ENCODE measurements at places on chromosomes 3 and 15. TPM values are rescaled to one million over a fixed set of nuclear protein-coding genes. Genes with fewer than 3 reads are reported as not detected.

GRCh38 chr15:60568301-60568742 lies 89.4 kb upstream of the ICE2 start:
- no peak for DNase-seq

GRCh38 chr15:27499719-27500118 lies 528.7 kb downstream of the GABRG3 start:
- no peak for DNase-seq

GRCh38 chr15:59828861-59829260 lies 139.7 kb upstream of the BNIP2 start:
- DNase-seq = no peak

DNA sequence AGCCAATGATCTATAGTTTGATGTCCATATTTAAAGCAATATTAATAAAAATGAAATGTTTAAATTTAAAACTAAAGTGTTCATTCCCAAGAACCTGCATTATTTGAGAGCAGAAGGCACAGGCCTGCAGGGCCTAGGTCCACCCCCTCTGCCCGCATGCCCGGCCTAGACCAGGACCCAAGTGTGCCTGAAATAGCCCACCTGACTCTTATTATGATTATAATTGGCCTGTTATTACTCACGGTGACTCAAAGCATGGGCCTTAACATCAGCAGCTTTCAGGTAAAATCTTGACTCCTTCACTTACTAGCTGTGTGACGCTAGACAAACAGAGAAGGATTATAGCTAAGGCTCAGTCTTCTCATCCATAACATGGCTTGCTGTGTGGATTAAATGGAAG lies 128.8 kb downstream of the PLCL2 start:
- DNase-seq = no peak

GRCh38 chr3:71380096-71380495 lies 203.4 kb downstream of the FOXP1 start:
- no peak for DNase-seq

- DNase-seq = no peak
Observed at GRCh38 chr15:33328106-33328505, 17.3 kb downstream of the RYR3 start.

- peak; percentile 59 for DNase-seq
Observed at GRCh38 chr15:85380812-85381642, 624 bp downstream of the AKAP13 start.

DNA sequence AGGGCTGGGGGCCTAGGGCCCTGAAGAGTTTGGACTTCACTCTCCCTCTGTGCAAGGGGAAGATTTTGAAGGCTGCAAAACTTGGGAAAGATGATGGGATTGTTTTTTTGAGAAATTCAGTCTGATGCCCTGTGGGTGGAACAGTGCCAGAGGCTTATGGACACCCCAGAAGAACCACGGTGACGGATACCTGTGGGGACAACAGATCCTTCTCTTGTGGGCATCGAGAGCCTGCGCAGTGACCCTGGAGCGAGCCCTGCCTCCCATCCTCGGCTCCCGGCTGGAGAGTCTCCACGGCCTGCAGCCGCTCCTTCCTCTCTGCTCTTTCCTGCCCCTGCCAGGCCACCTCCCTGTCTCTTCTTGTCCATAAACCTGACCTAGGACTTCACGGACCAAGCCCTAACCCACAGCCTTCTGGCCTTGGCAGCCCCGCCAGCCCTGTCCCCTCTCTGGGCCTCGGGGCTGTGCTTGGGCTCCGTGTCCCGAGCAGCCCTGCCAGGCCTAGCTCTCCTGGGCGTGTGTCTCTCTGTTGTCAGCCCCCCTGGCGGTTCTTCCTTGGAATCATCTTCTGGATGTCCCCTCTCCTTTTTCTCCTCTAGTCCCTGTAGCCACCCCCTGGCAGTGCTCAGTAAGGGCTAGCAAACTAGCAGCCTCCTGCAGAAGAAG lies 98.4 kb downstream of the VGLL4 start:
- DNase-seq = no peak

- DNase-seq = no peak
Observed at GRCh38 chr15:62241135-62241770, 76.2 kb upstream of the C2CD4B start.

- DNase-seq = no peak
Observed at GRCh38 chr3:16119887-16120286, 54.6 kb upstream of the GALNT15 start.

DNA sequence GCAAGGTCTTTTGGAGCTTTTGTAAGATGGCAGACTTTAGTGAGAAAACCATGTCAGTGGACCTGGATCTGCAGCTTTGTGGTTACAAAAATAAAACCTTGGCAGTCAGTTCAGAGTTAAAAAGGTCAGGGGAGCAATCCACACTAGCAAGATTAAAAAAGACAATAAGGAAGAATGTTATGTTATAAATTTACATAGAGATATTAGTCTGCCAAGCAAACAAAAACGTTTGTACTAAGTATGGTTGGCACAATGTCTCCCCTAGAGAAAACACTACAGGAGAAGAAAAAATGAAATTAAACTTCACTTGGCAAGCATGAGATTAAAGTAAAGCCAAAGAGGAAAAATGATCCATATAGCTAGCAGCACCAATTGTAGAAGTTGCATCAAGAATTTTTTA lies 205.0 kb downstream of the LSAMP start:
- DNase-seq = no peak

- DNase-seq = no peak
Observed at GRCh38 chr3:37609181-37610110, 252.2 kb upstream of the CTDSPL start.

DNA sequence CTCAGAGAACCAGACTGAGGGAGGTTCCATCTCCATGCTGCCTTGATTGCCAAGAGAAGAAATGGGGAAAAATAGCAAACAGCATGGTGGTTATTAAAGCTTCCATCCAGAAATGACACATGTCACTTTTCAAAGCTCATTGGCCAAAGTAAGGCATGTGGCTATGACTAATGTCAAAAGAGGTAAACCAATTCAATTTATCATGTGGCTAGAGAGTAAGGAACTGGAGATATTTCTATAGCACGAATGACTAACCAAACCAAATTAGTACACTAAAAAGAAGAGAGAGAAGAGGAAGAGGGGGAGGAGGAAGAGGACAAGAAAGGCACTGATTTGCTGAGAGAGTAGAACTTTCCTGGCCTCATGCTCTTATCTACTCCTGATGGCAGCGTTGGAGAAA lies 115.2 kb upstream of the SLC6A11 start:
- DNase-seq = no peak

DNA sequence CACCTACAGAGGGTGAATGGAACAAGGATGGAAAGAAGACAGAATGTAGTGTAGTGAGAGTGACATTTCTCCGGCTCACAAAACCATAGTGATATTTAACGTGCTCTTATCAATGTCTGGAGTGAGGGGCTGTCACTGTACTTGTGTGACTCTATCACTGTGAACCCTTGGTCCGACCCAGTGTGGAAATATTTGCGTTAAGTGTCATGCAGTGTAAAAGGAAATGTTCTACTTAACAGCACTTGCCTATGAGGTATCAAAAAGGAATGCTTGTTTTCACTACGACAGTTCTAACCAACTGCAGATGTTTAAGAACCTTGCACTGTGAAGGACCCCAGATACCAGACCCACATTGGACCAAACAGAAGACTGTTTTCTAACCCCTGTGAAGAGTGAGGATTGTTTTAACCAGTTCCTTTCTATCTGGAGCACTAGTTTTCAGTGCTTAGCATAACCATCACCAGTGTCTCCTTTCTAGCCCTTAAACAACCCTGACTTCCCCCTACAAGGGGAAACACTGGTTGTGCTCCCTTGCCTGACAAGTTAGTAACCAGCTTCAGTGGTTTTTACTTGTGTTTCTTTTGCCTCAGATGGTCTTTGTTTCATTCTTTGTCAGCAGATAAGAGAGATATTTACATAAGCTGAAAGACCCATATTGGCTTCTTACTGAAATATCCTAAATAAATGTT lies 144.7 kb upstream of the ABHD17C start:
- DNase-seq = peak; percentile 46

DNA sequence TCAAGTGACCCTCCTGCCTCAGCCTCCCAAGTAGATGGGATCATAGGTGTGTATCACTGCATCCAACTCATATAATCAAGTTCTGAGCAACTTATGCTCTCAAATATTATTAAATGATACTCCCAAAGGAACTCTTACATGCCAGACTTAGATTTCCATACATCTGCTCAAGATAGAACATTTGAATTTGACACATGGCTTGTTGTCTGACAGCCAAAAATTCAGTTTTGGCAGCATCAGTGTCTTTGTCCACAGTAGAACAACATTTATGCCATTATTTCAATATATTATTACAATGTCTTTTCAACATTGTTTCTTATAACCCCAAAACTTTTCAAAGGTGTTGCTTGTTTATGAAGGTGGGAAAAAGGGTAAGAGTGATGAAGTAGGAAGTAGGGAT lies 116.2 kb downstream of the SUCNR1 start:
- no peak for DNase-seq

- peak; percentile 60 for DNase-seq
Observed at GRCh38 chr3:66037330-66037985, 1.3 kb downstream of the MAGI1 start.

DNA sequence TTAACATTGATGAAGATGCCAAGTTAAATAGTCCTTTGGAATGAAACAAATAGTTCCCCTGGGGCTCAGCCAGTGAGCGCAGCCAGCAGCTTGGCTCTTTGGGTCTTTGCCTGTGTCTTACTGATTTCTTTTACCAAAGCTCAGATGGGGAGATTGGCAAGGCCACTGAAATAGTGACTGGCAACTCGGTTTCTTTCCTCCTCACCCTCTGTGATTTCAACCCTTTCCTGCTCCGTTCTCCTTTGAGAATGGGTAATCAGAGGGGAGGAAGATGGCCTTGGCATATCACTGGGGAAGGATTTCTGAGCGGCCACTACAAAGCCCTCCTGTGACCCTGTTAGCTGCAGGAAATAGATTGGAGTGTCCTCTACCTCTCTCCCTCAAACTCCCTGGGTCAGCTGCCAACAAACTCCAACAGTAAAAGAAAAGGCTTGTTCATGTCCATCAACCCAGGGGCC lies 337.1 kb upstream of the LRRFIP2 start:
- DNase-seq = no peak

- DNase-seq = no peak
Observed at GRCh38 chr15:48710952-48711495, 65.5 kb upstream of the FBN1 start.

ZNF80 gene
- 2.4 TPM for total RNA-seq

ISL2 gene
- total RNA-seq = not detected

BFSP2 gene
- total RNA-seq = 3.4 TPM

LMAN1L gene
- 1.2 TPM for total RNA-seq

Data from umbilical cord (tissue), 2 donors.